ENCODE measurements at places on chromosomes 3 and 15.
A peak's percentile ranks its signal among the peaks of the same experiment; 100 is the strongest.

DNA sequence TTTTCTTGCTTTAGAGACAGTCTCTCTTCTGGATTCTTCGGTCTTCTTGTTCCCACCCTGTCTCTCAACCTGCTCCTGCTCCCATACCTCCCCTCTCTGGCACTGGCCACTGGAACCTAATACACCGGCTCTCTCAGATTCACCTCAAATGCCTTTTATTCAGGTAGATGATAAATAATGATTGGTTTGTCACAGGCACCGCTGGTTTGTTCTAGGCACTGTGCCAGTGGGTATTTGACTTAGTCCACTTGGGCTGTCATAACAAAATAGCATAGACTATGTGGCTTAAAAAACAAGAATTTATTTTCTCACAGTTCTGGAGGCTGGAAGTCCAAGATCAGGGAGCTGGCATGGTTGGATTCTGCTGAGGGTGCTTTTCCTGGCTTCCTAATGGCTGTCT, 278.2 kb upstream of the STT3B start:
- DNase-seq, result no peak

DNA sequence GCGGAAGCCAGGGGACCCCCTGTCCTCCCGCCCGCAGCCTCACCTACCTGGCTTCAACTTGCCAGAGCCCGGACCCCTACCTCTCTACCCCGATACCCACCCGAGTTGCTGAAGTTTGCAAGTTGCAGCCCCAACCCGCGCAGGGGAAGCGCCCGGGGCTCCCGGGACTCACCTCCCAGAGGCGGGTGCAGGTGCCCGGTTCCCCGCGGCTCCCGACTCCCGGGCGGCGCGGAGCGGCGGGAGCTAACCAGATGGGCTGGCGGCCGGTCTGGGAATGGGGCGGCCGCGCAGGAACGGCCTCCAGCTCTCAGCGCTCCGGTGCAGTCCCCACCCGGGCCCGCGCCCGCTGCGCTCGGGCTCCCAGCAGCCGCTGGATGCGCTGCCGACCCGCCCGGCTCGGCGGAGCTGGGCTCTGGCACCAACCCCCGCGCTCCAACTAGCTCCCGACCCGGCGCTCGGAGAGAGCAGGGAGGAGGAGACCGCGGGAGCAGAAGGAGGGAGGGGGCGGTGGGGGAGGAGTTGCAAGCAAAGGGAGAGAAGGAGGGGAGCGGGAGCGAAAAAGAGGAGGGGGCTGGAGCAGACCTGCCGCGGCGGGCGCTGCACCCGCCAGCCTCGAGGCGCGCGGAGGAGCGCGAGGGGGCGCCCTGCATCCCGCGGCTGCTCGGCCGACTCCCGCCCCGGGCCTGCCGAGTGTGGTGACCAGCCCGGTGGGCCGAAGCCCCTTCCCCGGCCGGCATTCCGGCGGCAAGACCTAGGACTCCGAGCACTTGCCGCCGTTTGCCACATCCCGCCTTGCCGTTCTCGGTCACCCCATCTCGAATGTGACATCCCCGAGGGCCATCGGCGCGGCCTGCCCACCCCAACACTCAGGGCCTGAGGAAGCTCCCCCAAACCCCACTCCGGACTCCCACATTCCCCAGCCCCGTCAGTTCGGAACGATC, at the start of gene SEMA5B:
Gene SEMA5B, minus strand, starts transcription at position 472 of the 941 bp plus-strand sequence. CDS start 66,500 bp downstream, outside the sequence.
- no peak for DNase-seq

- DNase-seq, result no peak
These were observed 352.0 kb downstream of the GAP43 start for GRCh38 chr3:115975353-115975752.

- DNase-seq, result no peak
These were observed 144.4 kb downstream of the GMNC start for GRCh38 chr3:190718097-190718496.

GRCh38 chr3:33537133-33537532, 96.9 kb upstream of the UBP1 start:
- DNase-seq, result no peak

DNA sequence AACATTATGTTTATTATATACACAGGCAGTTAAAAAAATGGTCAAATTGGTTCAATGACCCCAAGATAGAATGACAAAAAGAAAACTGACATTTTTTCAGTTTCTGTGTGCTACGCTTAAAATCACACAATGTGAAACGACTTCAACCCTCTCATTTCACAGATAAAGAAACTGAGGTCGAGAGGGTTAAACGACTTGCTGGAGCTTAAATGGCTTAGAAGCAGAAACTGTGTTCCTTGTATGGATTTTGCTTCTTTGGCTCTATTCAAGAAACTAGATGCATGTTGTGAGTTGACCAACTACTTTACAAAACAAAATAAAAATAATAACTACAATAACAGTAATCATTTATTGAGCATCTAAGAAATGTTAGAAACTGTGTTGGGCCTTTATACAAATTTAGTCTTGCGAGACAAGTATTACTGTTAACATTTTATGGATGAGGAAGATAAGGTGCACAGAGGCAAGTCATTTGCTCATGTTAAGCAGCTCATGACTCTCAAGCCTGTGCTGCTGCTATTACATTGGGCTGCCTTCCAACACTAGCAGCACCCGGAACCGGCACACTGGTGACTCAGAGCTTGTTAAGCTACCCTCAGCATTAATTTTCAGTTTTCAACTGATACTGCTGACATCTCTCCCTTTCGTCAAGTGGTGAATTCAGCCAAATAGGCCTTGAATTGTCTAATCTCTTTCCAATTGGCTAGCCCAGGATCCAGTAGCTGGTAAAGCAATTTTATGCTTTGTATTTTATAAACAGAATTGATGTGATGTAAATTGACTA, 487.6 kb downstream of the NAALADL2 start:
- DNase-seq, result no peak

DNA sequence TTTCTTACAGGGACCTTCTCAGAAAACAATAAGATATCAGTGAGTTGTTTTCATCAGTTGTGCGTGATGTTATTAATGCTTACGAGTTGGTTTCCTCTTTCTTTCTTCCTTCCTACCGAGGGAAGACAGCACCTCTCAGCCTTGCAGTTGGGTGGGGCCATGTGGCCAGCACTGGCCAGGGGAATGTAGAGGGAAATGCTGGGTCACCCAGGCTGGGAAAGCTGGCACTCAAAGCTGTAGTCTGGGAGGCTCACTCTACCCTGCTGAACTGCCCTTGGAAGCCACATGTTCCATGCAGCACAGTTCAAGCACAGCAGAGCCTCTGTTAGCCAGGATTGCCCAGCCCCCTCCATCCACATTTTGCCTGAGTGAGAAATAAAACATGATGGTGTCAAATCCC, 10.1 kb upstream of the CHCHD6 start:
- DNase-seq, result no peak

- no peak for DNase-seq
These were observed 8.9 kb downstream of the SST start for GRCh38 chr3:187661267-187661666.

DNA sequence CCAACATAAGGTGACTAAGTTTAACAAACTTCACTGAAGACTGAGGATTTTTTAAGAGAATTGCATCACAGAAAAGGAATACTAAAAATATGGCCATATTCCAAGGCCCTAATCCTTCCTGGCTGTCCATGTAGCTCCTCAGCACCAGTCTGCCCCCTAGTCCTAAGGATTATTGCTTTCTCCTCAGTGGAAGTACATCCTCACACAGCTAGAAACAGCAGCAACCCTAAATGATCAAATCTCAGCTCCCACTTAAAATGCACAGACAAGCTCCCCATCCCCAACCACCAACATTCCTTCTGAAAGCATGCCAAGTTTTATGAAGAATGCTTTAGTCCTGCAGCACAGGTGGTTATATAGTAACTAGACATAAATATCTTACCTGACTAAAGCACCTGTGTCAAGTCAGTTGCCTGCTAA, 14.7 kb downstream of the ST3GAL6 start:
- DNase-seq, result no peak

DNA sequence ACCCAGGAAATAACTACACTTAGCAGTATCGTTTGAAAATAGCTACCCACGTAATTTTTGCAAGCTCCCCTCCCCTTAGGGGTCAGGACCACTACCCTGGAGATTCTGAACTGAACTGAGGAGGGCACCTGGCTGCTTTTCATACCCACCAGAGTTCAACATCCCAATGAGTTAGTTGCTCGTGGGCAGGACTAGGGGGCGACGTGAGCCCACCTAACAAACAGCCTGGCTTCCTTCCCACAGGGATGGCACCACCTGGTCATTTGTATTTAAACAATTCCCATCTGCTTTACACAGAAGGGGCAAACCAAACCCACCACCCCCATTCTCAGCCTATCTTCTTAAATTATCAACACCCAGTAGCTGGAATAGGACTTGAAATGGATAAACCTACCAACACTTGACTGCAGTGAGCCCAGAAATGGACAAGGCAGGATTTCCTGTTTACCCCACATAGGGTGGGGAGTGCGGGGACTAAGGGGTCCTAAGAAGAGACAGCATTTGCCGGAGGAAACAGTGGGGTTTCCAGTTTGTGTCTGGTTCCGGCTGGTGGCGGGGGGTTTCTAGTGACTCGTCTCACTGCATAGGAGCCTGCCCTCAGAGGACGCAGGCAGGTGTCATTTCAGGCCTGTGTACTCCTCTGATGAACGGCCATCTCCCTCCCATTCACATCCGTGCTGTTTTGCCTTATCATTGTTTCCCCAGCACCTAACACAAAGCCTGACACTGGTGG, 11.6 kb upstream of the VGLL4 start:
- no peak for DNase-seq

- DNase-seq, result no peak
These were observed 4.7 kb downstream of the LRRK1 start for GRCh38 chr15:100923902-100924301.

DNA sequence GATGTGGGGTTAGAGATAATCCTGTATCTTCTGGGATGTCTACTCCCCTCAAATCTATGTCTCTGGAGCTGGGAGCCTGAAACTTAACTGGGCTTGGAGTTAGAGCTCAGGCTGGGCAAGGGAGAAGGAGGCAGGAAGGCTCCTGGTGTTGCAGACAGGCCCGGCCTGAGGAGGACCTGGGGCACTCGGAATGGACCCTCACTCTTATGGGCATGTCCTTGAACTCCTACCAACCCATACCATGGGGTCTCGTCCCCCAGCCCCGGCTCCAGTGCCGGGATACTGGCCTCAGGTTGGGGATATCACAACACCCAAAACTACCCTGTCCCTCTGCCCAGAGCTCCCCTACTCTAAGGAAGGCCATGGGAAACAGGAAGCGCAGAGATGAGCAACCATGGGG, 45.2 kb downstream of the SCN5A start:
- DNase-seq, result no peak

GRCh38 chr15:31974855-31975829, 55.2 kb upstream of the CHRNA7 start:
- DNase-seq, result no peak

GRCh38 chr3:189813647-189814240, 182.6 kb downstream of the TP63 start:
- DNase-seq, result no peak

- no peak for DNase-seq
These were observed 34.8 kb downstream of the FAM3D start for GRCh38 chr3:58631742-58632141.

- DNase-seq, result no peak
These were observed 201.7 kb upstream of the MLF1 start for GRCh38 chr3:158369279-158369678.

- no peak for DNase-seq
These were observed 6.0 kb downstream of the CLCN2 start for GRCh38 chr3:184355261-184356040.

- DNase-seq, result no peak
These were observed 6.5 kb upstream of the SRGAP3 start for GRCh38 chr3:9255976-9256375.

- no peak for DNase-seq
These were observed 213.1 kb downstream of the RPLP1 start for GRCh38 chr15:69665641-69666111.

DNA sequence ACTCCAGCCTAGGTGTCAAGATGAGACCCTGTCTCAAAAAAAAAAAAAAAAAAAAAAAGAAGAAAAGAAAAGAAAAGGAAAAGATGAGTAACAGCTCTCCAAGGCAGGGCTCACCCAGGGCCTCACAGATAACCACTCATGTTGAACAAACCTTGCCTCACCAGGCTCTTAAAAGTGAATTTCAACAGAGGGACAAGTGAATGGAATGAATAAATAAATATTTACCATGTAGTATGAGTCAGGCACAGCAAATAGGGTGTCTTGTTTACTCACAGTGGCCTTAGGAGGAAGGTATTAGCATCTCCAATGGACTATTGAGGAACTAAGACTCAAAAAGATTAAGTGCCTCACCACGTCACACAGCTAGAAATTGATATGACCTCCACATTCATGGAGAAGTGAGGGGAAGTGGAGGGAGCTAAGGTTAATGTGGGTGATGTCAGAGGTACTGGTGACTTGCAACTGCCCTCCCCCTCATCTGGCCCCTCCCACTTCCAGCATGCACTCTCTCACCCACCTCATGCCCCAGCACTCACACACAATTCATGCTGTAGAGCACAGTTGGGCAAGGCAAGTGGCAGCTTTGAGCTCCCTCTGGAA, 255.5 kb downstream of the UACA start:
- DNase-seq, result no peak

DNA sequence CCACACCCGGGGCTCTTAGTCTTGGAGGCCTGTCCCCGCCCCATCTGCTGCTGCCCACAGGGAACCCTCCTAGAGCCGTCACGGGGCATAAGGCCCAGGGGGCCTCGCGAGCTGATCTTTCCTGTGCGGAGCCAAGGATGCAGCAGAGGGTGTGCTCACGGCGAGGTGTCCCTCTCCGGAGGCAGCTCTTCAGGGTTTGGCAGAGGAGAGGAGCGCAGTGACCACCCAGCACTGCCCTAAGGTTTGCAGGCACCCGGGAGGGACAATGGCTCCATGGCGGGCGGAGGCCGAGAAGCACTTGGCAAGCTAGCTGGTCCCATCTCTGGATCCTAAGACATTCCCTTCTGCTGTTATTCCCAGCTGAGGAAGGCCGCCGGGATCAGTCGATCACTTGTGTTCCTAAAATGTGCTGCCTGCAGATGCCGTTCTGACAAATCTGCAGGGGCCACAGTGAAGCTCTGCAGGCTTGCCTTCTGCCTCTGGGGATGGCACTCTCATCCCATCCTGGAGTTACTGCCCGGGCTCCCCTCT, 47.4 kb upstream of the PCSK6 start:
- DNase-seq, result no peak

GRCh38 chr3:95197661-95198060, 1134.8 kb downstream of the NSUN3 start:
- no peak for DNase-seq

DNA sequence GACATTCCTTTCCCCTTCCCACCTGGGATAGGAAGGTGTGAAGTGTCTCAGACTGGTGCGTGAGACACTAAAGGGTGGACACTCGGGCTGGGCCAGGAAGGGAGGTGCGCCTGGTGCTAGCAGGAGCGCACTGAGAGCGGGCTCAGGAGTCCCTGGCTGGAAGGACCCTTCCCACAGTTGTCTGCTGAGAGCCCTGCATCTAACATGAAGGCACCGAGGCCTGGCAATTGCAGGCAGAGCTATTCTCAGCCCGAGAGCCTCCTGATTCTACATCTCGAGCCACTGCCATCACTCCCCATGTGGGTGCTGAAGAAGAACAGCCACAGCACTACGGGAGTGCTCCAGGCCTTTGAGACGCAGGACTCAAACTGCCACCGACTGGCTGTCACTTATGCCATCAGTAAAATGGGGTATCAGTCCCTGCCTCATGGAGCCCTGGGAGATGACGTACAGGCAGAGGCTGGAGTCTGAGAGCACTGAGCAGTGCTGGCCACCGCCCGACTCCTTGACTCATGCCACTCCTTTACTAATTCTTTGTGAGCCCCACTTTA, 159.4 kb downstream of the KLF13 start:
- no peak for DNase-seq

GRCh38 chr3:27134171-27134796, 234.9 kb downstream of the NEK10 start:
- DNase-seq, result peak; percentile 30
